ENCODE measurements at places on chromosomes 1 and 21. TPM values are rescaled to one million over a fixed set of nuclear protein-coding genes. Genes with fewer than 3 reads are reported as not detected.

SPRR4 gene
- polyA plus RNA-seq, result not detected

ANGPTL1 gene
- polyA plus RNA-seq, result 42.8 TPM

C1QB gene
- polyA plus RNA-seq, result 30.0 TPM

TMEM82 gene
- not detected for polyA plus RNA-seq

CR1L gene
- not detected for polyA plus RNA-seq

CLCA4 gene
- polyA plus RNA-seq, result 0.18 TPM

LRRC52 gene
- 0.19 TPM for polyA plus RNA-seq

S100A12 gene
- polyA plus RNA-seq, result 1.0 TPM

NID1 gene
- 239 TPM for polyA plus RNA-seq

IL20 gene
- polyA plus RNA-seq, result not detected

SMYD2 gene
- 58.2 TPM for polyA plus RNA-seq

CRYBG2 gene
- 0.40 TPM for polyA plus RNA-seq

RHBDL2 gene
- polyA plus RNA-seq, result 0.76 TPM

FCMR gene
- polyA plus RNA-seq, result 1.5 TPM

PALMD gene
- polyA plus RNA-seq, result 106 TPM

BTG2 gene
- polyA plus RNA-seq, result 84.9 TPM

VANGL2 gene
- polyA plus RNA-seq, result 11.0 TPM

ASCL5 gene
- 0.70 TPM for polyA plus RNA-seq

GNG12 gene
- polyA plus RNA-seq, result 37.1 TPM

PDC gene
- polyA plus RNA-seq, result 0.27 TPM

TRIM46 gene
- 0.40 TPM for polyA plus RNA-seq

NBL1 gene
- 25.9 TPM for polyA plus RNA-seq

SHC1 gene
- polyA plus RNA-seq, result 75.7 TPM

VASH2 gene
- 34.8 TPM for polyA plus RNA-seq

C1orf141 gene
- polyA plus RNA-seq, result not detected

HES2 gene
- 0.21 TPM for polyA plus RNA-seq

OR10R2 gene
- not detected for polyA plus RNA-seq

RPTN gene
- not detected for polyA plus RNA-seq

DISP3 gene
- 0.30 TPM for polyA plus RNA-seq

DYNLT5 gene
- 4.5 TPM for polyA plus RNA-seq

LRRC71 gene
- polyA plus RNA-seq, result 0.83 TPM

ADCY10 gene
- 0.17 TPM for polyA plus RNA-seq

PIP5K1A gene
- polyA plus RNA-seq, result 43.5 TPM

RNU1-2 gene
- polyA plus RNA-seq, result not detected

LIN28A gene
- not detected for polyA plus RNA-seq

MATN1 gene
- 1.1 TPM for polyA plus RNA-seq

SERTAD4 gene
- polyA plus RNA-seq, result 2.7 TPM

UBIAD1 gene
- 16.9 TPM for polyA plus RNA-seq

FAM151A gene
- 0.85 TPM for polyA plus RNA-seq

TINAGL1 gene
- polyA plus RNA-seq, result 29.9 TPM

SPRR2A gene
- not detected for polyA plus RNA-seq

BEND5 gene
- 10.0 TPM for polyA plus RNA-seq

OR6K3 gene
- polyA plus RNA-seq, result not detected

CALML6 gene
- polyA plus RNA-seq, result 211 TPM

CDA gene
- 0.52 TPM for polyA plus RNA-seq

SH3BGR gene
- polyA plus RNA-seq, result 190 TPM

GUCA2B gene
- polyA plus RNA-seq, result not detected

TCP10L gene
- 1.6 TPM for polyA plus RNA-seq

GBP6 gene
- polyA plus RNA-seq, result not detected

AMY1A gene
- not detected for polyA plus RNA-seq

HFM1 gene
- 1.8 TPM for polyA plus RNA-seq

OR2G6 gene
- polyA plus RNA-seq, result not detected

WDR64 gene
- 0.45 TPM for polyA plus RNA-seq
